ENCODE measurements at places on chromosomes 6 and 20.
A peak's percentile ranks its signal among the peaks of the same experiment; 100 is the strongest.

DNA sequence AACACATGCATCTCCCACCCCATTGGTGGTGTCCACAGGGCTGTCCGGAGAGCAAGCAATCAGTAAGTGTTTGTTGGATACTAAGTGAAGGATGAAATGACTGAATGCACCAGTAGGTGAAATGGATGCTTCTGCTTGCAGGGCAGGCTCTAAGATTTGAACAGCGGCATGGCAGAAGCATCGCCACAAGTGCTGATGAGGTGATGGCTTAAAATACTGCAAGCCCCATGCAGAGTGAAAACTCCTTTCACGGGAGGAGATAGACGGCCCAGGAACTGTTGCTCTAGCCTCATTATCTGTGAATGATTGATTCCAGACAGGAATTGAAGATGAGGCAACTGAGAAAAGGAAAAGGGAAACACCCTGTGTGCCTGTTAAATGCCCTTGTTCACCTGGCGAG is 158.9 kb downstream of the LY86 start:
- no peak for DNase-seq

GRCh38 chr6:29909985-29910384 is 32.3 kb upstream of the HLA-A start:
- DNase-seq = no peak

- DNase-seq = peak; percentile 97
Measured at GRCh38 chr6:7312616-7313504, at the start of gene SSR1. Gene SSR1, minus strand, starts transcription at chr6:7313199. Its CDS starts 79 bp downstream, at chr6:7313120.

GRCh38 chr6:90978046-90978445 is 391.2 kb upstream of the MAP3K7 start:
- DNase-seq = no peak
